ENCODE measurements at places on chromosomes 6 and 20.

GRCh38 chr6:121593011-121593641 lies 157.7 kb downstream of the GJA1 start:
- DNase-seq, result no peak

GRCh38 chr20:36613974-36614373 lies 8.4 kb downstream of the RAB5IF start:
- peak; percentile 13 for DNase-seq

DNA sequence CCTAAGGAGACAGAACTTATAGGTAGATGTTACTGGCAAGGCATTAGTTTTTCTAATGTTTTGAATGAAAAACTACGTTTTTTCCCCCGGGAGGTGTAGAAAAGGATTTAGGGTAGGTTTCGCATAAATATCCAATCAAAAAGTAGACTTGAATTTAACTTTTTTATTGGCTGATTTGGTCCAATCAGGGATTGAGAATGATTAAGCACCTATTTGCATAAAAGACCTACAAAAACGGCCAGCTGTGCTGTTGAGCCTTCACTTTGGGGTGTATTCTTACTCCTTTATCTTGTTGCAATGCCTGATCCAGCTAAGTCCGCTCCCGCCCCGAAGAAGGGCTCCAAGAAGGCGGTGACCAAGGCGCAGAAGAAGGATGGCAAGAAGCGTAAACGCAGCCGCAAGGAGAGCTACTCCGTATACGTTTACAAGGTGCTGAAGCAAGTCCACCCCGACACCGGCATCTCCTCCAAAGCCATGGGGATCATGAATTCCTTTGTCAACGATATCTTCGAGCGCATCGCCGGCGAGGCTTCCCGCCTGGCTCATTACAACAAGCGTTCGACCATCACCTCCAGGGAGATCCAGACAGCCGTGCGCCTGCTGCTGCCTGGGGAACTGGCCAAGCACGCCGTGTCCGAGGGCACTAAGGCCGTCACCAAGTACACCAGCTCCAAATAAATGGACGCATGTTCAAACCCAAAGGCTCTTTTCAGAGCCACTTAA lies 113.5 kb upstream of the BTN3A2 start:
- peak; percentile 85 for DNase-seq

GRCh38 chr20:21615617-21616080 lies 89.8 kb upstream of the PAX1 start:
- peak; percentile 89 for DNase-seq

DNA sequence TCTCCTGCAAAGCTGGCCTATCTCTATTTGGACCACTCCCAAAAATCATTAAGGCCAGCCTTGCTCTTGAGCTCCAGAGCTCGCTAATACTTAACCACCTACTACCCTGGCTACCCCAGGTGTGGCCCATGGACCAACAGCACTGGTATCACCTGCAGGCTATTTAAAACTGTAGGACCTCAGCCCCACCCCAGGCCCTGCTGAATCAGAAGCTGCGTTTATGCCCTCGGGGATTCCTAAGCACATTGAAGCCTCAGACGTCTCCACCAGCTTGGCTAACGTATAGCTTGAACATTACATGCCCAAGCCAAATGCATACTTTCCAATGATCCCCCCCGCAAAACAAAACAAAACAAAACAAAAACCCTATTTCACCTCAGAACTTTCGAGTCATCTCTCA lies 19.7 kb upstream of the SPAG4 start:
- no peak for DNase-seq

- DNase-seq, result no peak
Measured at GRCh38 chr20:19022791-19023448, 189.5 kb upstream of the SLC24A3 start.

GRCh38 chr6:43096451-43097097 lies 20.5 kb downstream of the PTK7 start:
- no peak for DNase-seq

- no peak for DNase-seq
Measured at GRCh38 chr6:142913036-142913510, 31.9 kb downstream of the HIVEP2 start.

DNA sequence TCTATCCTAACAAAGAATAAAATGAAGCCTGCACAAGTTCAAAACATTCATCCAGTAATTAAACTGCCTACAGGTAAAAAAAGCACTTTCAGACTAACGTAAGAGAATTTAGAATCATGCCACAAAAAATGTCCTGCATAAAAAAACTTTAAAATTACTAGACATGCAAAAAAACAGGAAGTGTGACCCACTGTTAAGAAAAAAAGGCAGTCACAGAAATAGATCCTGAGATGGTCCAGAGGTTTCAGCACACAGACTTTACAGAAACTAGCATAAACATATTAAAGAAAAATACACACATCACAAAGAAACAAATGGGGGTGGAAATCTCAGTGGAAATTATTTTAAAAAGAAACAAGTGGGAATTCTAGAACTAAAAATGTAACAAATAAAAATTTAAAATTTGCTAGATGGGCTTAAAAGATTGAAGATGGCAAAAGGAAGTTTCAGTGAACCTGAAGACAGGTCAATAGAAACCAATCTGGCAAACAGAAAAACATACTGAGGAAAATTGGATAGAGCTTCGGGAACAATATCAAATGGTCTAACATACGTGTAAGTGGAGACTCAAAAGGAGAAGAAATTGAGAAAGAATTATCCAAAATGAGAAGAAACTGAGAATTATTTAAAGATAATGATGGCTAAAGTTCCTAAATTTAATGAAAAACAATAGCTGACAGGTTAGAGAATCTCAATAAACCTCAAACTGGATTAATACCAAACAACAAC lies 3.4 kb upstream of the ZNF133 start:
- no peak for DNase-seq

- no peak for DNase-seq
Measured at GRCh38 chr20:50538276-50538675, 28.1 kb downstream of the PTPN1 start.

GRCh38 chr6:114260810-114261209 lies 82.0 kb downstream of the HS3ST5 start:
- no peak for DNase-seq

- no peak for DNase-seq
Measured at GRCh38 chr6:152048921-152049320, 241.4 kb downstream of the ESR1 start.

DNA sequence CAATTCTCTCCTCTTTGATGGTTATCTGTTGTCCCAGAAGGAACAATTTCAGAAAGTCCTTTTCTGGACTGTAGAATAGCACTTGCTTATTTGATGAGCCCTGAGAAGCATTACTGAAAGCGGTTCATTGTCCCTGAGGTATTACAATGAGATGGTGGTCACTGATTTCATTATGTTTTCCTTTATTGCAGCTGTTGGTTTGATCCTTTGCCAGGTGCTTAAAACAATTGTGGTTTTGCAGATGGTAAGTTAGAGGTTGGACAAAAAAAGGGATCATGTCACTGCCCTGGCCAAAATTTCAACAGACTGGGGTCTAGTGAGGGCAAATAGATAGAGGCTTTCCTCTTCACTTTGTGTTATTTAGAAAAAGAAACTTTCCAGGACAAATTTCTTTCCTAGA lies 61.9 kb downstream of the ESR1 start:
- DNase-seq, result no peak

DNA sequence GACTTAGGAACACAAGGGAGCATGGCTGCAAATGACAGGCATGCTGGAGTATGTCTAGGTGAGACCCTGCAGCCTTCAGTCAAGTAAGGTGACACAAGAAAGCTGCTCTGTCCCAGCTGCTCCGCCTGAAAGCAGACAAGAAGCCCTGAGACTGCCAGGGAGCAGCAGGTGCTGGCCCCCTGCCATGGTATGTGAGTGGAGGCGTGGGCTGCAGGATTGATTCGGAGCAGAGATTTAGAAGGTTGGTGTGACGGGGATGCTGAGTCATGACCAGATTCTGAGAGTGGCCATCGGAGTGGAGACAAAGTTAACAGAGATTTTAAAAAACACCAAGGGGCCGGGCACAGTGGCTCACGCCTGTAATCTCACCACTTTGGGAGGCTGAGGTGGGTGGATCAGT lies 17.8 kb downstream of the LRP11 start:
- peak; percentile 4 for DNase-seq

GRCh38 chr6:66751630-66752029 lies 1044.6 kb upstream of the EYS start:
- no peak for DNase-seq

DNA sequence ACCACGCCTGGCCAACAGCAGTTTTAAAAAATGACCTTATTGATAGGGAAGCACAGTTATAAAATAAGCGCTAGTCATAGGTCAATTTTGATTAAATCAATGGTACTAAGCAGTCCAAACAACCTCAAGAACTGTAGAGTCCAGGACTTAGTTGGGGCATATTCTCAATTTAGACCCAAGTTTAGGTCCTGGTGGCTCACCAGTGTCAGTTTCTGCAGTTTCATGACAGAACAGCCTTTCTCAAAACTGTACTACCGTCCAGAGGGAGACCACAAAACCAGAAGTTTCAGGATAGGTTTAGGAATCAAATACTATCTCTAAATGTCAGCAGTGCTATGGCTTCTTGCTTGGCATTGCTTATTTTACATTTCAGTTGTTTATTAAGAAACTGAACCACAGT lies 39.1 kb downstream of the LHFPL5 start:
- no peak for DNase-seq

GRCh38 chr6:159117563-159117962 lies 51.6 kb upstream of the FNDC1 start:
- DNase-seq, result no peak

- no peak for DNase-seq
Measured at GRCh38 chr20:37992802-37993409, 40.4 kb downstream of the TTI1 start.

DNA sequence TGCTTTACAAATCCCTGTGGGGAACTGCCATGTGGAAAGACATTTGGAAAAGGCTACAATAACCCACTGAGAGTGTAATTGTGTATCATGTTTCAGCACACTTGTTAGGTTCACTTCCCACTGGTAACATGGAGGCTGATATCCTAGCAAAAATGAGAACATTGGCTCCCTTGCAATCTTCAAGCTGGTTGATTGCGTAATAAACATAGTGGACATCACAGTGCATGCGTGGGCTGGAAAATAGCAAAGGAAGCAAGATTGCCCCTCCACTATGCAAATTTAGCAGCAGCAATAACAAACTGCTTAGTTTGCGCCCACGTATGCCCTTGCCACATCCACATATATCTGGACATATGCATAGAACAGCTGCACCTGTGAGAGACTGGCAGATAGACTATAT lies 410.2 kb downstream of the MEI4 start:
- no peak for DNase-seq

DNA sequence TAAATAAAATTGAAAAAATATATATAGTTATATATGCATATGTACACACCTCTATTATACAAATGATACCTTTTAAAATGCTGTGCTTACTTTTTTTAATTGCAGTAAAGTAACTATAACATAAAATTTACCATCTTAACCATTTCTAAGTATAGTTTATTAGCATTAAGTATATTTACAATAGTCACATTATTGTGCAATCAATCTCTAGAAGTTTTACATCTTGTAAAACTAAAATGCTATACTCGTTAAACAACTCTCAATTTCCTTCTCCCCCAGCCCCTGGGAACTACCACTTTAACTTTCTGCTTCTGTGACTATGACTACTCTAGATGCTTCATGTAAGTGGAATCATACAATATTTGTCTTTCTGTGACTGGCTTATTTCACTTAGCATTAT lies 146.7 kb upstream of the DST start:
- DNase-seq, result no peak

DNA sequence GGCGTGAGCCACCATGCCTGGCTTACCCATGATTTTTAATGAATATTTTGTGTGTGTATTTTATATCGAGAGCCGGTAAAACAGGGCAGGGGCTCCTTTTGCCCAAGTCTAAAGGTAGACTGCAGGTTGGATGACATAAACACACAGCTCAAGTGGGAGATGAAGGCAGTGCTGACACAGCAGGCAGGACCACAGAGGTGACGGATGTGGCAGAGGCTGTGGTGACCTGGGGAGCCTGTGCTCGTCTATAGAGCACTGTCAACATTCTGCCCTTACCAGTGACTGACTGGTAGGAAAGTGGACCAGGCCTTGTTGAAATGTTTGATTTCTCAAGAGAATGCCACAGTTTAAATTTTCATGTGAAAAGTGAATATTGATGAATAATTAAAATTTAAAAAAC lies 137.5 kb downstream of the ZFP64 start:
- no peak for DNase-seq

GRCh38 chr6:109695468-109695867 lies 4.4 kb downstream of the FIG4 start:
- no peak for DNase-seq

GRCh38 chr20:2907519-2907918 lies 34.2 kb downstream of the PTPRA start:
- DNase-seq, result no peak

- DNase-seq, result no peak
Measured at GRCh38 chr20:53926428-53927028, 143.9 kb downstream of the BCAS1 start.

GRCh38 chr6:163813979-163814493 lies 399.5 kb downstream of the QKI start:
- DNase-seq, result no peak

DNA sequence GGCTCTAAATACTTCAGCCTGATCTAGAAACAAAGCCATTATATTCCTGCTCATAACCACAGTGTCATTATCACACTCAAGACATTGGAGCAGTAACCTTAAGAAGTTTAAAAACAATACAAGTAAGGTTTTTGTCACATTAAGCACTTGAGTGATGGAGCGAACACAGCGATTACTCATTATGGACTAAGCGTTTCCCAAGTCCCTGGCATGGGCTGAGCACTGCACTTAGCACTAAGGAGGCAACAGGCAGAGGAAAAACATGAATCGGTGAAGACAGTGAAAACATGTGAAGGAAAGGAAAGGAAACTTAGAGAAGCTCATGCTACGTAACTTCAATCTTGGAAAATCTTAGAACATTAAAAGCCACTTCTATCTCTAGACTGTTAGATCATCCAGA lies 108.7 kb downstream of the SLC24A3 start:
- DNase-seq, result no peak

DNA sequence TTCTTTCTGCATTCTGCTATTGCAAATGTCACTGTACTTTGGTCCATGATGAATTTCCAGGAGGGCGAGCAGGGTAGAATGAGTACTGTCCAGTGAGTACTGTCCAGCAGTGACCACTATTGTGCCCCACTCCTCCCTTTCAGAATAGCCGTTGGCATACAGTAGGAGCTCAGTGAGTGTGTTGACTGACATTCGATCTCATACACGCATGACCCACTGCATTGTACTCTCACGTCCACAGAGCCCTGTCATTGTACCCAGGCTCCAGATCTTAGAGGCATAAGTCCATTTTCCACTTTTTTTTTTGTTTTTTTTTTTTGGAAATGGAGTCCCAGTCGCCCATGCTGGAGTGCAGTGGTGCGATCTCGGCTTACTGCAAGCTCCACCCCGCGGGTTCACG lies 8.2 kb downstream of the DYNLRB1 start:
- DNase-seq, result no peak

DNA sequence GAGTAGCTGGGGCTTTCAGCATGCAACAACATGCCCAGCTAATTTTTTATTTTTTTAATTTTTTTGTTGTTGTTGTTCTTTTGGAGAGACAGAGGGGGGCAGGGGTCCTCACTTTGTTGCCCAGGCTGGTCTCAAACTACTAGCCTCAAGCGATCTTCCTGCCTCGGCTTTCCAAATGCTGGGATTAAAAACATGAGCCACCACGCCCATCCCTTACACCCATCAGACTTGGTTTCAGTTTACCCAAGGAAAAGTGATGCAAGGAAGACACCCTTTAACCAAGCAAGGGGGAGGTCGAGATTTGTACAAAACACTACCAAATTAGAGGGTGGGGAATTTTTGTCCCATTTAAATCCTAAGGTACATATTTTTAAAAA lies 210.1 kb downstream of the ARHGAP18 start:
- no peak for DNase-seq
